ENCODE measurements at places on chromosomes 1 and 21. TPM values are rescaled to one million over a fixed set of nuclear protein-coding genes. Genes with fewer than 3 reads are reported as not detected.

GRCh38 chr1:203026031-203026665, at the start of gene PPFIA4:
Gene PPFIA4, plus strand, starts transcription at chr1:203026491. Its CDS starts 12,518 bp downstream, at chr1:203039009.
- peak; percentile 85 for DNase-seq

Gene BRINP2
- total RNA-seq = not detected

DNA sequence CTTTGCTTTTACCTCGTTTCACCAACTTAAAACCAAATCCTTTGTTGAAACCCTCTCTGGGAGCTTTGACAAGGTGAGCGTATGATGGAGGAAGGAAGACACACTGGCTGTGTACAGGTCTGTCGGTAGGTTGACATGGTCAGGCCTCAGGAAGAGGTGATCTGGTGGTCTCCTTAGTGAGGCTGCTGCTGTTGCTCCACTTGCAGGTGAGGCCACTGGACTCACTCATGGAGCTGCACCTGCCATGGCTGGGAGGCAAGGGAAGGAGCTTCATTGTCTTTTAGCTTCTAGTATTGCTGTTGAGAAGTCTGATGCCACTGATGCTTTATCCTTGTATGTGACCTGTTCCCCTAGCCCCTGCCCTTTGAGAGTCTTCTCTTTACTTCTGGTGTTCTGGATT, 35.7 kb downstream of the TENT5C start:
- no peak for DNase-seq

DNA sequence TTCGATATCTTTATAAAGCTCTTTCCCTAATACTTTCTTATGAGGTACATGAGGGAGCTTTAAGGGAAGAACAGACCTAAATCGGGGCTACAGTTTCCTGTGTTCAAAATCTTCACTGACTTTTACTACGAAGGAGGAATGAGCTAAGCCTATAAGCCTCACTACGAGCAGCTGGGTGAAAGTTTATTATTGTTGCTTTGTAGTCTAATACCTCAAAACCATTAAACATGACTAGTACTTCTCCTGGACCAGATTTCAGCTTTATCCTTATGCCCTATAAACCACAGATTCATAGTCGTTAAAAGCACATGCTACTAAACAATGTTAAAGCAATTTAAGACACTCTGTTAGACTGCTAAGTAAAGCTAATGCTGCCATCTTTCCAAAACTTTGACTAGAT, 30.2 kb downstream of the NDC1 start:
- no peak for DNase-seq

Gene SLAMF7
- total RNA-seq = 24.0 TPM

DNA sequence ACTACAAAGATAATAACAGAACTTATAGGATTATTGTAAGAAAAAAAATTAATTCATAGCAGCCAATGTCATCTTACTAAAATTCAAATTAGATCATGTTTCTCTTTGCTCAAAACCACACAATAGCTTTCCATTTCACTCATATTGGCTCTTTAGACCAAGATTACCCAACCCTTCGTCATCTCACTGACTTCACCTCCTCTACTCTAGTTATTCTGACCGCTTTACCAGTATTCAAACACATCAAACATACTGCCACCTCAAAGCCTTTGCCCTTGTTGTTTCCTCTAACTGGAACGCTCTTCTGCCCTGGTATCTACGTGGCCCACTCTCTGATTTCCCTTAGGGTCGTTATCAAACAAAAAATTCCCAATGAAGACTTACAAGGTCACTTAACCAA, 1.7 kb downstream of the ANGPTL3 start:
- DNase-seq = no peak

DNA sequence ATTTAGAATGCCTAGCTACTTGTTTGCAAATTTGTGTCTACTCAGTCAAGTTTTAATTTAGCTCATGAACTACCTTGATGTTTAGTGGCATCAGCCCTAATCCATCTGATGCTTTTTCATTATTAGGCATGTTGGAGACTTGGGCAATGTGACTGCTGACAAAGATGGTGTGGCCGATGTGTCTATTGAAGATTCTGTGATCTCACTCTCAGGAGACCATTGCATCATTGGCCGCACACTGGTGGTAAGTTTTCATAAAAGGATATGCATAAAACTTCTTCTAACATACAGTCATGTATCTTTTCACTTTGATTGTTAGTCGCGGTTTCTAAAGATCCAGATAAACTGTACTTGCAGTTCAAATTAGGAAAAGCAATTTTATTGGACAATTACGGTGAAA, 7.6 kb downstream of the SOD1 start:
- no peak for DNase-seq

Gene LORICRIN
- total RNA-seq = not detected

Gene ZNF691
- 8.6 TPM for total RNA-seq

GRCh38 chr1:175178456-175178855, 14.1 kb downstream of the KIAA0040 start:
- DNase-seq = no peak

Gene HSPB7
- 36.2 TPM for total RNA-seq

DNA sequence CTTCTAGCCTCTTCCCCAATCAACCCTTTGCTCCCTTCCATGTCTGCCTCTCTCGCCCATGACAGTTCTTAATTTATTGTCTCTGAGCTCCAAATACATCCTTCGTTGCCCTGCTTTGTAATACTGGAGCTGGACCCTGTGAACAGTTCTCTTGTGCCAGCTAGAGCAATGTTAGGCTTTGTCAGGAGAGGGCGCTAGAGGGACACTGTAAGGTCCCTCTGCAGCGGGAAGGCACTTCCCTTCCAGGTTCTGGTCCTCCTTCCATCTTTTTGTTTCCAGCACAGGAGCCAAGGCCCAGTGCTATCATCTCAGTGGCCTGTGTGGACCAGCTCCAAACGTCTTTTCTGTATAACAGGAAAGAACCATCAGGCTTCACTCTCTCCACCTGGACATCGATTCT, 95.9 kb downstream of the PTPRU start:
- DNase-seq = no peak

GRCh38 chr1:217048104-217048707, 325.0 kb upstream of the ESRRG start:
- no peak for DNase-seq

GRCh38 chr1:38085666-38086330, 39.2 kb upstream of the POU3F1 start:
- no peak for DNase-seq

Gene C1QC
- 85.3 TPM for total RNA-seq

GRCh38 chr1:179938752-179939151, 15.9 kb upstream of the CEP350 start:
- DNase-seq = no peak

GRCh38 chr1:226939438-226940028, 561 bp upstream of the COQ8A start:
- no peak for DNase-seq

Gene OLFM3
- total RNA-seq = not detected

GRCh38 chr1:112542206-112542973, 33.6 kb downstream of the WNT2B start:
- DNase-seq = no peak

Gene ADAMTS5
- total RNA-seq = 10.3 TPM

- no peak for DNase-seq
Measured at GRCh38 chr1:212062832-212063438, 27.4 kb downstream of the DTL start.

- DNase-seq = no peak
Measured at GRCh38 chr1:226444901-226445300, 37.0 kb upstream of the PARP1 start.

- DNase-seq = no peak
Measured at GRCh38 chr1:171158551-171158950, 26.5 kb upstream of the FMO2 start.

DNA sequence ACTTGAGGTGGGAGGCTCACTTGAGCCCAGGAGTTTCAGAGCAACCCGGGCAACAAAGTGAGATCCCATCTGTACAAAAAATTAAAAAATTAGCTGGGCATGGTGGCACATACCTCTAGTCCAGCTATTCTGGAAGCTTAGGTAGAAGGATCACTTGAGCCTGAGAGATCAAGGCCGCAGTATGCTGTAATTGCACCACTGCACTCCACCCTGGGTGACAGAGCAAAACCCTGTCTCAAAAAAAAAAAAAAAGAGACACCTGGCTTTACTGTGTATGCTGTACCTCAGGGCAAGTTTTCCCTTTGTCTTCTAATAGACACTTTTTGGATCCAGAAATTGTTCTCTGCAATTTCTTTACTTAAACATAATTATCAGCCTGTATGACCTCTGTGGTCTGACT, 23.1 kb upstream of the RCC1 start:
- DNase-seq = no peak

DNA sequence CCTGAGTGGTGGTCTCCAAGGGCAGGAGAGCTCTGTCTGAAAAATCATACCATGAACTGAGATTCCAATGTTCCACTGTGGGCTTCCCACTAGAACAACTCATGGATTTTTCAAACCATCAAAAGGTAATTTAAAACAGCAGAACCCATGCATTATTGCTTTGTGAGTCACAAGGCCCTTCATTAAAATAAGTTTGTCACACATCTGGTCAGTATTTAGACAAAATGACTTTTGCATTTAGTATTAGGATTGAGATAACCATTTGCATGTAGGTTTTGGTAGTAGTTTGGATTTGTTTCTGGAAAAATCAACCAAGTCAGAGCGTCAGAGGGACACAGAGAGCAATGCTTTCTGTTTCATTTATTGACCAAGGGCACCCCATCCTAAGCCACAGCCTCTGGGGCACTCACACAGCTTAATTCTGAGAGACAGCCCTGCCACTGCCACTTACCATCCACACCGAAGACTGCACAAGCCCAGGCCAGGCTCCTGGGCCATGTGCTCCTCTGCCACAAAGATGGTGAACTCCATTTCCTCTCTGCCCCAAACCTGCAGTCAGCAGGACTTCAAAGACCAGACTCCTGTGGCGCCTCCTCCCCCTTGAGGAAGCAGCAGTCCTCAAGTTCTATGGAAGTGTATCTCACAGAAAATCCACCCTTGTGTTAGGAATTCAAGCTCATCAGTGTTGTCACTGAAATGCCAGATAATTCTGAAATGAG, 132.6 kb upstream of the DUSP10 start:
- DNase-seq = no peak

All from ureter (tissue), 1 donor.